ENCODE measurements at places on chromosomes 2 and 18.

DNA sequence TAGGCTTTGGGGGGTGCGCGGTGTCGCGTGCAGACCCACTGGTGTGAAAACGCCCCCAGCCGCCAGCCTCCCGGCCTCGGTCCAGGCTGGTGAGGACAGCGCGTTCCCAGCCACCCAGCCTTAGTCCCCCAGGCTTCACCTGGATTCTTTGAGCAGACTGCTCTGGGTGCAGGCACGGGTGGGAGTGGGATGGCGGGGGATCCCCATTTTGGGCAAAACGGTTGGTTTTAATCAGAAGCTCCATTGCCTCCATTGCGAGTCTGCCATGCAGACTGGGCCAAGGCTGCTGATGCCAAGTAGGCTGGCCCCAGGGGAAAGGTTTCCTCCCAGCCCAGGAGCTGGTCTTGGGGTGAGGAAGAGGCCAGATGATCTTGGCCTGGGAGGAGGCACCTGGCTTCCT lies 445 bp downstream of the MLPH start:
- DNase-seq: no peak

DNA sequence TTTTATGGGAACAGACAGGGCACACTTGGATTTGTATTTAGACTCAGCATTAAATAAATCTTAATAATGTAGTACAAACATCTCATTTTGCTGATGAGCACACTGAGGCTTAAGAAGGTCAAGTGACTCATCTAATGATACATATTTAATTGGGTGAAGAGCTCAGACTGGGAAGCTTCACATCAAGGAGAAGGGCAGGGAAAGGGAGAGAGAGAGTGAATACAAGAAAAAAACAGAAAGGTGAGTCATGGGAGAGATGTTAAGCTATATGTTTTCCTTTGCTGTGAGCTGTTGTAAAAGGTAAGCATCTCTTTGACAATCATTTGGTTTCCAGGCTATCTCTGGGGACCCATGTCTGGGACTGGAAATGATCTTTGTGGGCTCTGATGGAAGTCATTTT lies 277.8 kb downstream of the SETBP1 start:
- DNase-seq: no peak

- DNase-seq: no peak
Measured at GRCh38 chr2:52113338-52113737, 1081.4 kb upstream of the NRXN1 start.

- no peak for DNase-seq
Measured at GRCh38 chr18:29969876-29970275, 1072.7 kb downstream of the DSC3 start.

DNA sequence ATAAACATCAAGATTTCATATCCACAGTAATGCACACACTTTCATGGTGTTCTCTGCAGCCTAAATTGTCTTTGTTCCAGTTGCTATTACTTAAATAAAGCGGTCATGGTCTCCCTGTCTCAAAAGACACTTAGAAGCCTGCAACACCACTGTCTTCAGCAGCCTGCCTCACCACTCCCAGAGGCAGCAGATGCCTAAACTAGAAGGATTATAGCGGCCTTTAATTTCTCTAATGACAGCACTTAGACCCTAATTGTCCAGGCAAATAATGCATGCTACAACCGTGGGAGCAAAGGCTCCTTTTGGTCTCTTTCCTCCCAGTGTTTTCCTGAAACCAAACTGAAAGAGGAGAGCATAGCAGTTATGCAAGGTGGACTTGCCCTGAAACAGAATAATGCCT lies 248.8 kb upstream of the SLC39A10 start:
- no peak for DNase-seq

GRCh38 chr2:48043746-48044145 lies 137.4 kb upstream of the FBXO11 start:
- DNase-seq: no peak

DNA sequence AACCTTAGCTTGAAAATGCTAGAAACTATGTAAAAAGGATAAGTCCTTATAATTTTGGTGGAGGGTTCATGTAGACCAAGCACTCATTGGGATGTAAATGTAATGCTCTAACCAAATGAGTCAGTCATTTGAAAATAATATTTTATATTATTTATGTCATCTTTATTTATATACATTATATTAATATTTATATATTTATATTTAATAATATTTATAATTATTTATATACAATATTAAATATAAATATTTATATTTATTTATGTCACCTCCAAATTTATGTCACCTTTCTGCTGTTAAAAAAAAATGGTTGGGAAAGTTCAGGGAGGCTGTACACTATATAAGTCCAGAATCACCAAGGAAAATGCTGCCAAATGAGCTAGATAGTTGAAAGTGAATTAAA lies 254.3 kb downstream of the FIGN start:
- DNase-seq: no peak

DNA sequence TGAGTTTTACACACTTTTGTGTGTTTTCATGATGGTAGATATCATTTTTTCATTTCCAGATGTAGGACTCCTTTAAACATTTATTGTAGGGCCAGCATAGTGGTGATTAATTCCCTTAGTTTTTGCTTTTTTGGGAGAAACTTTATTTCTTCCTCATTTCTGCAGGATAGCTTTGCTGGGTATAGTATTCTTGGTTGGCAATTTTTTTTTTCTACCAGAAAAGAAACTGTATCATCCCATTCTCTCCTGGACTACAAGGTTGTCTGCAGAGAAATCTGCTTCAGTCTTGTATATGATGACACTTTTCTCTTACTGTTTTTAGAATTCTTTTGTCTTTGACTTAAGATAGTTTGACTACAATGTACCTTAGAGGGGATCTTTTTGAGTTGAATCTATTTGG lies 37.8 kb upstream of the RHOB start:
- DNase-seq: no peak

DNA sequence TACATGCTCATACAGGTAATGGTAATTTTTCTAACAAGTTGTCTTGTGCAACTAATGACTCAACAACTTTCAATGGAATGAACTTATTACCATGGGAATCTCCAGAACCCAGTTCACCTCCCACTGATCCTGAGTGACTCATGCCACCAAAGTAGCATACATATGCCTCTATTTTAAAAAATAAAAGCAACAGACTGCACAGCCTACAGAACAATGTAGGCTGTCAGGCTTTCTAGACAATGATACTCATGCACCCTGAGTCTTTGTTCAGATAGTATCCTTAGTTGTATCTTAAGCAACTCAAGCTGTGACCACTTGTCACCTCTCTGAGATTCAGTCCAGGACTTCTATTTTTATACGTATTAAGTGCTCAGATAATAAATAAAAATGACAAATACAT lies 531.0 kb upstream of the SETBP1 start:
- DNase-seq: no peak

DNA sequence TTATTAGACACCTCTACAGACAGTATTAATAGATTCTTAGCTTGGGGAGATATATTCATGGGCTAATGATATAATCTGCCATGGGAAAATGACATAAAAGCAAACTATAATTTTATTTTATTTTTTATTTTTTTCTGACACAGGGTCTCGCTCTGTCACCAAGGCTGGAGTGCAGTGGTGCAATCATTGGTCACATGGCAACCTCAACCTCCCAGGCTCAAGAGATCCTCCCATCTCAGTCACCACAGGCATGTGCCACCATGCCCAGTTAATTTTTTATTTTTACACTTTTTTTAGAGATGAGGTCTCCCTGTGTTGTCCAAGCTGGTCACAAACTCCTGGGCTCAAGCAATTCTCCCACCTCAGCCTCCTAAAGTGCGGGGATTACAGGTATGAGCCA lies 39.3 kb downstream of the RTN4 start:
- no peak for DNase-seq

- DNase-seq: peak; percentile 25
Measured at GRCh38 chr2:105287692-105288091, 41.8 kb downstream of the TGFBRAP1 start.

- no peak for DNase-seq
Measured at GRCh38 chr2:46774499-46775228, 140.9 kb downstream of the MCFD2 start.

DNA sequence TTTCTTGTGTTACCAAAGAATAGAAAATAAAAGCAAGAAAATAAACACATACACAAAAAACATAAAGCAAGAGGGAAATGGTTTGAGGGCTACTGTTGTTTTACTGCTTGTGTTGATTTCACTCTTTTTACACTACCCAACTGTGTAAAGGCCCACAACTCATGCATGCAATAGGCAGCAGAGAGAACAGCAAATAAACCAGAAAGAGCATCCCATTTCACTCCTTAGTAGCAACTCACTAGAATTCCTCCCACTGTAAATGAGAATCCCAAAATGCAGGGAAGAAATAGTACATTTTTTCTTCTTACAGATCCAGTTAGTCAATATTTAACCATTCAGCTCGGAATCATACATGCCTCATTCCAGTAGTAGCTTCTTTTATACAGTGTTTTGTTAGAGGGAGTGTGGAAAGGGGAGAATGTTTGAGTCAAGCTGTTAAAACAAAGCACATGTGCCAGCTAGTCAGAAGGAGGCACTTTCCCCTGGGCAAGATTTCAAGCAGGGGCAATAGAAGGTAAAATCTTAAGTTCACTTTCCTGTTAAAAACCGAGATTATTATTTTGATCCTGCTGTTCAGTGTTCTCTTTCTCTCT lies 147.2 kb upstream of the FAM98A start:
- no peak for DNase-seq

- no peak for DNase-seq
Measured at GRCh38 chr2:44543773-44544725, 182.3 kb downstream of the CAMKMT start.

DNA sequence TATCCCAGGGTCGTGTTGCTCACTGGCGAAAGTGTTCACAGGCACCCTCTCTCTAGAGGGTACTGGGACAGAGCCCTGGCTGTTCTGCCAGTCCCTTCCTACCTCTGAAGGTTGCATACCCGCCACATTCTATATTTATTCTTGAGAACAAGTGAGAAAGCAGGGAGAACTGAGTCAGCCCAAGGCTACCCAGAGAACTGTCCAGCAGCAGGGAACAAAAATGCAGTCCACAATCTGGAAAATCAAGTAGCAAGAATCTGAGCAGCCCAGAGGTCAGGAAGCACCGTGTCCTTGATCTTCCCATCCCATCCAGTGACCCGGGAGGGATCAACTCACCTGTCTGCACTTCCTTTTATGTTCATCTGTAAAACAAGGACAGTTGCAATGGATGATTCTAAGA lies 164.1 kb downstream of the FBXO15 start:
- no peak for DNase-seq

DNA sequence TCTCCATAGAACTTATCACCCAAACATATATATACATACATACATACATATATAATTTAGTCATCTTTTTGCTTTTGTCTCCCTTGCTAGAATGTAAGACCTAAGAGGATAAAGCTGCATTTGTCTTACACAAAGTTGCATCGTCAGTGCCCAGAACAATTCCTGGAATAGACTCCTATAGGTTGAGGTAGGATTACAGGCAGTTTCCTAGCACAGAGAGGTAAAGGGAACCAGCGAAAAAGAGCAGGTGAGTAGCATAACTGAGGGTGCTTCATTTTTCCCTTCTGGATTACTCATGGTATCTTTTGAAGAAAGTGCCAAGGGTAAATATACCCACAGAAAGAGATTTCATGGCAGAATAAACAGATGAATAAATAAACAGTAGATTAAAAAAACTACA lies 68.1 kb upstream of the AMMECR1L start:
- no peak for DNase-seq

- no peak for DNase-seq
Measured at GRCh38 chr2:184654945-184655344, 56.6 kb downstream of the ZNF804A start.

DNA sequence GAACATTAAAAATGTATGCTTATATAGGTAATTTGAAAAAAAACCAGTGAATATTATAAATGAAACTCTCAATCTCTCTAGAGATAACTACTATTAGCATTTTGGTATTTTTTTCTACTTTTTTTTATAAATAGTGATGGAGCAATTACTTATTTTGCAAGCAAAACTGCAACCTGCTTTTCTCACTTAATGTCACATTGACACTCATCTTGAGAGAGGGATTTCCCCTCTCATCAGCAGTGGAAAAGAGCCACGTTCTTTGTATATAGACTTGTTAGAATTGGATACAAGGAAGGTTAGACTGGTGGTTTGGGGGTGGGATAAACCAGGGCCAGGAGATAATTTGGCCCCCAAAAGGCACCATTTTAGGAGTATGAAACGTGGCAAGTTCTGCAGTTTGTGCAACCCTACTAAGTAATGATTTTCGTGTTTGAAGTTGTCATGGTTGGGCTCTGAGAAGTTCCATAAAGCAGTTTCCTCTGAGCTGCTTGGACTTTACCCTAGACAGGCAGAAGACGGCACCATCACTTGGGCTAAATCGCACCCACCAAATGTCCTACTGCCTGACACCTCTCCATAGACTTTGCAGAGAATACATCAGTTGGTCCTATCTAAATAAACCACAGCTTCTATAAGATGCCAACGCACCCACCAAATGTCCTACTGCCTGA lies 194.0 kb downstream of the ACTR3 start:
- DNase-seq: no peak

GRCh38 chr2:44951714-44952113 lies 10.2 kb downstream of the SIX3 start:
- no peak for DNase-seq

GRCh38 chr2:77578354-77578753 lies 56.2 kb upstream of the LRRTM4 start:
- DNase-seq: no peak
